ENCODE measurements at places on chromosomes 5 and 9.

DNA sequence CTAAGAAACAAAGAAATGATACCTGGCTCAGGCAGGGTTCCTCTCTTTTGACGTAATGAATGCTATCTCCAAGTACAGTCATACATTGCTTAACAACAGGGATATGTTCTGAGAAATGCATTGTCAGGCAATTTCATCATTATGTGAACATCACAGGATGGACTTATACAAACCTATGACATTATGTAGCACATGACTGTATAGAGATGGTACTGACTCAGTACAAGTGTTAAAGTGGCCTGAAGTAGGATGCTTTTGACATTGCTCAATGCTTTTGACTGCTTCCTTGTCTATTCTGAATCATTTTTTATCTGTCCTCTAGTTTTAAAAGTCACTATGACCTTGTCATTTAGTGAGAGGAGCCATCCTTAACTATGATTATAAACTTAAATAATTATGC lies 147.6 kb downstream of the NR2F1-AS1 start:
- DNase-seq, result no peak

DNA sequence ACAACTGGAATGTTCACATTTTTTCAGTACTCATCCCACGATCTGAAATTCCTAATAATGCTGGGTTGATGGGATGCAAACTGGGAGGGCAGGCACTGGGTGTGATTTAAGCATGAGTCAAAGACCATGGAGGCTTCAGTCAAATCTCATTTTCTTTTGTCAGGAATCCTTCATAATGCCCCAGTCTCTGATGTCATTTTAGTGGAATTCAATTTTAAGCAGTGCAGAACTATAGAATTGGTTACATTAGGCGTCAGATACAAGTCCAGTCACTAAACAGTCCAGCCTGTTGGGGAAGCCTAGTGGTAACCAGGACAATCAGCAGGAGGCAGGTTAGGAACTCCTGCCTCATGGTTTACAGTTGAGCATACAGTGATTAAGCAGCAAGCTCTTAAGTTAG lies 41.0 kb upstream of the TMEM215 start:
- no peak for DNase-seq

- no peak for DNase-seq
These were observed 27.2 kb downstream of the PAM start for GRCh38 chr5:102782217-102782872.

GRCh38 chr5:95068289-95068910 lies 216.5 kb downstream of the MCTP1 start:
- no peak for DNase-seq

- no peak for DNase-seq
These were observed 3.4 kb downstream of the ARL10 start for GRCh38 chr5:176368726-176369125.

DNA sequence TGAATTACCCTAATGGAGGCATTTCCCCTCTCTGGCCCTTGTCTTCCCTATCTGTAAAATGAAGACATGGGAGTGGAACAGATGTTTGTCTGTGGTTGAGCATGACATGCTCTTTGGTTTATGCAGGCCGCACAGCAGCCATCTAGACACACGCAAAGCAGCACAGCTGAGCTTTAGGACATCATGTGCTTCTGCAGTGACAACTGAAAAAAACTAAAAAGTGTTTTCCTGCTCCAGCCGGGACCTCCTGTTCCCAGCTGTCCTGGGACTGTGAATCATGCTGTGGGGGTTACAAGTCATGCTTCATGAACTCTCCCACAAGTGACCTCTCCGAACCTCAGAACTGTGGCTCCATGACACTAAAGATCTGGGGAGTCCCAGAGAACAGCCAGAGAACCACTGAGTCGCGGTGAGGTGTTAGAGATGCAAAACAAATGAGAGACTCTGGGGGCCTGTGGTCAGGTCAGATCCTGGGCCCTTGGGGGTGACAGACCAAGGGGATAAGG lies 1.7 kb downstream of the SMIM3 start:
- no peak for DNase-seq

DNA sequence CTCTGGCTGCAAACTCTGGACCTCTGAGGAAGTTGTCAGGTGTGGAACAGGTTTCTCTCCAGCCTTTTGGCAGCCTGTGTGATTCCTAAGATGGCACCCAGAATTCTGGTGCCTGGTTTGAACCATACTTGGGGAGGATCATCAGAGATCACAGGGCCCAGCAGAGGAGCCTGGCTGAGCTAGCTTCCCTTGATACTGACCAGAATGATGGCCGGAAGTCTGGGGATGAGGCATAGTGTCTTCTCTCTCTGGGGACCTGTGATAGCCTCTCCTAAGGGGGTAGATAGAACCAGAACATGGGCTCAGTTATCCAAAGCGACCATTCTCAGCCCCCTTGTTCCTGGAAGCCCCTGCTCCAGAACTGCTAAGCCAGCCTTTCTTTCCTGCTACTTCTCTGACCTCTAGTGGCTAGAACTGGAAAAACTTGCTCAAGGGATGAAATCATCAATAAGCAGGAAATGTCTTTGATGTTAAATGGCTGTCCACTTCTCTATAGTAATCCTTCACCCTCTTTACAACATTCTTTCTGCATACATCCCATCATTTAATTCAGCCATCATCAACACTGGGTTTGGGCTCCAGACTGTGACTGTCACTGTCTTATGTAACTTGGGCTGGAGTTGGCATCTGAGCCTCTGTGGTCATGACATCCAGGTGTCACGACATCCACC lies 55.1 kb downstream of the C9orf152 start:
- peak; percentile 67 for DNase-seq

DNA sequence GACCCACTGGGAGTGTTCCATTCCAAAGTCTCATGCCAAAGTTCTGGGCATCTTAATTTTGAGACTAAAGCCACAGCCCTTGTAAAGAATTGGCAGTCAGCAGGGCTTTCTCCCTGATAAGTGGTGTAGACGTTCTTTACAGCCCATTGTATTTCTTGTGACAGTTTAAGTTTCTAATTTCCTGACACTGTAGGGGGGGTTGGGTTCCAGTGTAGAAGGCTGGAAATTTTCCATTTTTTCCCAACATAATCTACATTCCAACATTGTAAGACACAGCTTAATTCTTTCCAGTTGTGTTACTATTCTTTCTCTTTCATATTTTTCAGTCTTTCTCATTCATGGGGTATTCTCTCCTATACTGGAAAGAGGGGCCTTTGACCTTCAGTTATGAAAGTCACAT lies 121.1 kb downstream of the FBXL7 start:
- DNase-seq, result no peak

DNA sequence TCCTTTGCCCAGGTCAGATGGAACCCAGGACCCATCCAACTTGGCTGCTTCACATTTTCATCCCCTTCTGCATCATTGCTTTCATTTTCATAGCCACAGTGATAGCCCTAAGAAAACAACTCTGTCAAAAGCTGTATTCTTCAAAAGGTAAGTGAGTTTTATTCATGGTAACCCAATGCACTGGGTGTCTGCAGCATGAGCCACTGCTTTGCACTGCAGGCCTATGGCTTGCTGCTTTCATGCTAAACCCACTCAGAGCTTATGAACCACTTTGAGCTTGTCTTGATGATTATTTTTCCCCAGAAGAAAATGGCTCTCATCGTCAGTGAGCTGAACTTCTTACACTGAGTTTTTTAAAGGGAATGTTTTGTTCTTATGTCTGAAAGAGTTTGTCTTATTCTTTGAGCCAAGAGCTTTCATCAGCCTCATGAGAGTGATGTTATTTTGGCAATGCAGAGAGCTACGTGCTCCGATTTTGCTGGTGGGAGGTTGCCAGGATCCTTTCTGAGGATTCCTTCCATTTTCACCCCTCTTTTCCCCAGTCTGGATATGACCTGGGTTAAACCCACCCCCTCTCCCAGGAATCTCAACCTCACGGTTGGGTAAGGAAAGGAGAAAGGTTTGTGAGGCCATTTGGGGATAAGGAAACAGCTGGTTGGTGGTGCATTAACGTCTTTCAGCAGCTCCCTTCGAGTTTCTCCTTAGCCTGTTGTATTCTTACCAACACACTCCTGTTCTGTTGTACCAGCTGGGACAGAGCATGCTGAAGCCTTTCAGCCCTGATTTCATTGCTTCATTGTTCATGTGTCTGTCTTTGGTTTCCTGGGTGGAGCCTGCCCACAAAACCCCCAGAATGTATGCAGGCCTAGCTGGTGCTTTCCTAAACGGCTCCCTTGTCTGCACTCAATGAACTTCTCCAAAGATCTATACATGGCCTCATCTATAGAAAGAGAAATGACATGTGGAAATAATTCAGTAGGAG lies 47.6 kb downstream of the PDCD1LG2 start:
- peak; percentile 54 for DNase-seq

DNA sequence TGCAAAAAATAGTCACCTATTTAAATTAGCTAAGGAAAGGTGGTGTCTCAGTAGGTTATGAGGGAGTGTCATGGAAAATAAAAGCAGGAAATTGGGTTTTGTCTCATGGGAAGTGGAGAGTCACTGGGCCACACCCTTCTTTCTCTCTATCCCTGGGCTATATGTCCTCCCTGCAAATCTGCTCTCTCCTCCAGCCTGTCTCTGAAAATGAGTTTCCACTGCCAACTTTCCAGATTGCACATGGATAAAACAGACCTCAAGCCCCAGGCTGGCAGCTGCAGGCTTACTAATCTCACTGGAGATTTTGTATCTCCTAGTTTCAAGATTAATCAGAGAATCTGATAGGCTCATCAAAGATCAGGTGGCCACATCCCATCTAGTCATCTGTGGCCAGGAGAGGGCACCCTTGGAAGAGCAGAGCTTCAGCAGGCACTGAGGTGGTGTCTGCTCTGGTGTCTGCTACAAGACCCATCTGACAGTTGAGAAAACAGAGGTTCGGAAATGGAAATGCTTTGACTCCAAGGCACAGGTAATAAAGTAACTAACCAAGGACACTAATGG lies 178.9 kb downstream of the MSX2 start:
- DNase-seq, result no peak

GRCh38 chr5:111070272-111071134 lies 1.0 kb upstream of the TSLP start:
- DNase-seq, result peak; percentile 12
